Stimulated activated CD4-positive, alpha-beta T cell treated with anti-CD3 and anti-CD28 coated beads, Interleukin-15, amount 100 ng/mL, for 48 hours (primary cell): ENCODE measurements at places on chromosomes 6 and 20.

- DNase-seq = no peak
These were observed 584 bp downstream of the VPS52 start for GRCh38 chr6:33271117-33271467.

- DNase-seq = no peak
These were observed 906 bp upstream of the BTN3A2 start for GRCh38 chr6:26363882-26364701.

DNA sequence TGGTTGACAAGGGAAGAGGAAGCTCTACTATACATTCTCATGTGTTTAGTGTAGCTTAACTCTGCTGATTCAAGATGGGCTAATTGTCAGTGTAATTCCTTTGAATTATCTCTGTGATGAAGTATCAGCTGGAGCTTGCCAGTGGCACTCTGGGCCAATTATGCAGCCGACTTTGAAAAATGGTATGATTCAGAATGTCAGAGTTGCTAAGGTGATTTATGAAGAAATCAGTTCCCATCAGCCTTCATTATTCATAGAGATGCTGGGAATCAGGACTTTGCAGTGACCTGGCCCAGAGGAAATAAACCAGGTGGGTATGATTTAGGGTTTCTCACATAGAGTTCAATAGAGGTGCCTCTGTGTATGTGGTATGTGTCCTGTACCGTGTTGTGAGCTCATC is 33.4 kb downstream of the KCNS1 start:
- DNase-seq = no peak

GRCh38 chr6:137218473-137218916 is 690 bp downstream of the IFNGR1 start:
- peak; percentile 19 for DNase-seq

DNA sequence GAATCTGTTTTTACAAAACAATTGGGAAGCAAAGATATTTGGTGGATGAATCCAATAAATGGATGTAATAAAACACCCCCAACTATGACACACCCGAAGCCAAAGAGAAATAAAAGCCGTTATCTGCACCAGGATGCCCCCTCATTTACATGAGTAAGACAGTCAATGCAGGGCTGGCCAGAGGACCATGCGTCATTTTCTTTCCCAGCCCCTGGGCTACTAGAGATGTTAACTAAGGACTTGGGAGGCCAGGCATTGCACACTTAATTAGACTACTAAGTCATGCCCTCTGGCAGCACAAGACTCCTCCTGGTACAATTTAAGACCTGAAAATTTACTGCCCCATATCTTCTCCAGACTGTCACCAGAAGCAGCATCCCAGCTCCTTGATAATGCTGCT is 3.2 kb downstream of the LEMD2 start:
- DNase-seq = no peak

GRCh38 chr6:12969966-12970365 is 253.4 kb downstream of the PHACTR1 start:
- no peak for DNase-seq

- DNase-seq = no peak
These were observed 41.2 kb downstream of the TMEM200A start for GRCh38 chr6:130407032-130407431.

DNA sequence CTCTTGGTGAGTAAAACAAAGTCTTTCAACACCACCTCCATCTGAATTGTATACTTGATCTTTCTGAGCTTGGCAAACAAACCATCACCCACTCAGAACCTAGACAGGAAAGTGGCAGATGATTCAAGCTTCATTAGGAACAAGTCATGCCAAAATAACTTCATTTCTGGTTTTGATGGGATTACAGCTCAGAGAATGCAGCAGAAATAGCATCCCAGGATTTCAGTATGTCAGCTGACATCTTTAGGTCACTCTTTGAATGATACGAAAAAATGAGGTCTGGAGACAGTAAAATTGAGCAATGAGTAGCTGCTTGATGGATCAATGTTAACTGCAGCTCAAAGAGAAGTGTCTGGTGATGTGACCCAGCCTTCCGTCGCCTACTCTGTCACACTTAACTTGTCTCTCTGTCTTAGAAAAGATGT is 92.4 kb downstream of the GJA10 start:
- DNase-seq = no peak

DNA sequence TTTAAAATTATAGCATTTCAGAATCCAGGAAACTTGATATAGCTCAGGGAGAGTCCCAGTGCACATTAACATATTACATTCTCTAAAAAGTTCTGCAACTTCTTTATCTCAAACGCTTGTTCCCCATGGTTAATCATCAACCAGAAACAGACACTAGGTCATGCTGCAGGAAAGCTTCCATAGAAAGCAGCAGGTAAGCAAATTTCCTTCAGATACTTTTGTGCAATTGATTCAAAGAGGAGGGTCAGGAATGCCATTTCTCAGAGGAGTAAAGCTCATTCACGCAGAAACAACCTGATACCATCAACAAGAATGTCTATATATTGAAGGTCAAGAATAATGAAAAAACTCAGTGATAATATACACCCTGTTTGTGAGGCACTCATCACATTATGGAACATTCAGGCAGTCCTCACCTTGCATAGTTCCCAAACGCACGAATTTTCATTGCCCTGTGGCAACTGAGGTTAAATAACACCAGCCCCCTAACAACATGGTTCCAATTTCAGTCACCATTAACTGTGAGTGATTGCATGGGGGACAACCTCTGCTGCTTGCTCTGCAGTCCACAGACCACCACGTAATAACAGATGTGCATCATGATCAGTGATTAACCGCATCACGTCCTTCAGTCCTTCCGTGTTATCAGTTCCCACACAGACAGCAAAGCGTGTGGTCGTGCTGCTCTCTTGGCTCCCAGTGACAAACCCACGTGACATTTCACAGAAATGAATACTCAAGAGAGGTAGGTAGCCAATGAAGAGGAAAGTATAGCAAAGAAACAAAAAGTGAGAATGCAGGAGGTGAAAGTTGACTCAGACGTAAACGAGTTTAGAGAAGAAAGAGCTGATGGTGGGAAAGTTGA is 95.7 kb downstream of the LY86 start:
- peak; percentile 32 for DNase-seq

DNA sequence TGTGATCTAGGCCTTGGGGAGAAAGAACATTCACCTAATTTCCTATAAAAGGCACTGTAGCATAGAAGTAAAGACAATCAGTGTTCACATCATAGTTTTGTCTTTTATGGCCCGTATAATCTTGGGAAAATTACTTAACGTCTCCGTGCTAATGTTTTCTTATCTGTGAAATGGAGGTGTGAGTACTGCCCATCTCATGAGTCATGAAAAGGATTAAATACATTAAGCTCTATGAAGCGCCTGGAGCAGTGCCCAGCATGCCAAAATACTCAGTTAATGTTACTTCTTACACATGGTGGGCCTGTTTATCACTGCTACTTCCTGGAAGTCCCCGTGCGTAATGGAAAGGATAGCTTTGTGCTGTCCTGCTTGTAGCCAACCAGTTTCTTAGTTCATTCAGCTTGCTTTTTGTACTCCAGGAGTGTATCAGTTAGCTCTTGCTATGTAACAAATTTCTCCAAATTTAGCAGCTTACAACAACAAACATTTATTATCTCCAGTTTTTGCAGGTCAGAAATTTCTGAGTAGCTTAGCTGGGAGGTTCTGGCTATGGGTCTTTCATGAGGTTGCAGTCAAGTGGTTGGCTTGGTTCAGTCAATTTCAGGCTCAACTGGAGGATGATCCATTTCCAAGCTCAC is 103.6 kb upstream of the BMP2 start:
- DNase-seq = no peak

- no peak for DNase-seq
These were observed 364.3 kb upstream of the HS3ST5 start for GRCh38 chr6:114707081-114707620.
